ENCODE measurements at places on chromosomes 5 and 9.
A peak's percentile ranks its signal among the peaks of the same experiment; 100 is the strongest.

DNA sequence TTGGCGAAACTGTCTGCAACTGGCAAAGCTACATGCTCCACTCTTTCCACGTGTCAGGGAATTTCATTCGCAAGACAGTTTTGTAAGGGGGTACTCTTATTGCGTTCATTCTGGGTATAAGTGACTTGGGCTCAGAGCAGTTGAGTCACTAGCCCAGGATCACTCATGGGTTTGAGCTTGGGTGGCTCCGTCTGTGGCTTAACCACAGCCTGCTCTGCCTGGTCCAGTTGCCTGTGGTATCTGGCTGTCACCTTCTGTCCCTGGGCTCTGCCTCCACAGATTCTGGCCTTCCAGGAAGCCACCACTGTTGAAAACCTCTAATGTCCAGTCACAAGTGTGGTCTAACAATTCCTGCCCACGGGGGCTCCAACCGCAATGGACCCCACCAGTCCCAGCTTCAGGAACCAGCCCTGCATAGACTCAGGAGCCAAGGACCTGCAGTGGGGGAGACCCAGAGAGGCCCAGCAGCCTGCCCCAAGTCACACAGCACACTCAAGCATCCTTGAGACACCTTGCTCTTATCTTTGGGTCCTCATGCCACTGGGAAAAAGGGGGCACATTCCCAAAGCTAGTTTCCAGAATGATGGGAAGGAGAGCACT lies 10.4 kb downstream of the KIF12 start:
- DNase-seq, result no peak

GRCh38 chr5:126777257-126777974 lies 480 bp downstream of the LMNB1 start:
- peak; percentile 29 for DNase-seq

DNA sequence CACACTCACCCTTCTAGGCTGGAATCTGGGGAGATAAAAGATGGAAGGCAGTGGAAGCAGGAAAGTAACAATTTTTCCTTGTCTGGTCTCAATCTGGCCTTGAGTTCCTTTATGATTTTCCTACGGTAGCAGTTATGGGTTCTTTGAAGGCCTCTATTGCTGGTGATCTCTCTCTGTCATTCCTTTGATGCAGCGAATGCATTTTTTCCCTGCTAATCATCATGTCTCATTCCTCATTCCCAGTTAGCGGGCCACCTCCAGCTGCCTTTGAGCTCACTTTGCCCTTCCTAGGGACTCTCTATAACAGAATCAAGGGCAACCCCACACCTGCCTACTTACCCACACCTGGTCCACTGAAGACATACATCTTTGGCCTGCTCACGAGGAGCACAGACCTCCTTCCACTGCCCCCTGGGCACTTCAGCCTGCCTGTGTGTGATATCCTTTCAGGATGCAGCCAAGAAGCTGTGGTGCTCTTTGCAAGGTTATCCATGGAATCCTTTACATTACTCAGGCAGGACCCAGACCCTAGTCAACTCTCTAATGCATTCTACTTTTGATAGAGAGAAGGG lies 191.7 kb downstream of the DRD1 start:
- DNase-seq, result no peak

- DNase-seq, result no peak
Observed at GRCh38 chr5:25393256-25393655, 748.5 kb upstream of the CDH10 start.

DNA sequence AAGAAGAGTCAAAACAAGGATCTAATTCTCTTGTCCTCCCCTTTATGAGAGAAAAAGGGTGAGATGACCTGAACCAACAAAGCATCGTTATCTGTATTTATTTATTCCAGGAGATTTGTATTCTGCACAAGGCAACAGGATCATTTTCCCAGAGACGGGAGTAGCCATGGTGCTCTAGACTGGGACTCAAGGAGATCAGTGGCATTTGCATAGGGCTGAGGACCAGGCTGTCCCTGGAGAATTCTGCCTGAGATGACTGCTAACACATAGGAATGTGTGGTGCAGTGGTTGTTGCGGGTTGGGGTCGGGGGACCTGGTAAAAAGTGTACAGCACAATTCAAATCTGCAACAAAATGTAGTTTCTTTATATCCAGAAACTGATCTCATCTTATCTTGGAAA lies 22.3 kb upstream of the ZNF474 start:
- DNase-seq, result no peak

DNA sequence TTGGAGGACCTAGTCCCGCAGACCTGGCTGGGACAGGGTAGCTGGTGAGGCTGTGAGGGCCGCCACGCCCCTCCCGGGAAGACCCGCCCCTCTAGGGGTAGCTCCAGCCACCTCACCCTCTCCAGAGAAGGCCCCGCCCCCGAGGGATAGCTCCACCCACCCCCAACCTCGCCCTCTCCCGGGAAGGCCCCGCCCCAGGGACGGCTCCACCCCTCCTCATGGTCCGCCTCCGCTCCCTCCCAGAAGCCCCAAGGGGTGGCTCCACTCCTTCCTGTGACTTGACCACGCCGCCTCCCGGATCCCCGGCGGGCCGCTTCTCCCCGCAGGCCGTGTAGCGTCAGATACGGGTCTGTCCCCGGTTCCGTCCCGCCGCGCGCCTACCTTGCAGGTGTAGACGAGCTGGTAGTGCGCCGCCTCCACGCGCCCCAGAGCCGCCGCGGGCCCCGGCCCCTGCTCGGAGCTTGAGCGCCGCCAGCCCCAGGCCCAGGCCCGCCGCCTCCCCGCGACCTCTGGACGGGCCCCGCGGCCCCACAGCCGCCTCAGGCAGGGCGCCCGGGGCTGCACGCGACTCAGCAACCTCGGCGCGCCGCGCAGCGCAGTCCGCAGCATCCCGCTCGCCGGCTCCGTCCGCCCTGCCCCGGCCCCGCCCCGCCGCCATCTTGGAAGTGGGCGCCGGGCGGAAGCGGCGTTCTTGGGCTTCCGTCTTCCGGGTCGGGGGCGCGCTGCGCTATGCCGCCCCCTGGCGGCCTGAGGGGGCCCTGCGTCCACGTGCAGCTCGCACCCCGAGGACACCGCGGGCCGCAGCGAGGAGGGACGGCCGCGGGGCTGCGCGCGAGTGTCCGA lies at the start of gene DNLZ:
DNLZ (minus strand) TSS at position 639 of the 843 bp plus-strand sequence; CDS start at position 609, 30 bp downstream.
- peak; percentile 97 for DNase-seq

DNA sequence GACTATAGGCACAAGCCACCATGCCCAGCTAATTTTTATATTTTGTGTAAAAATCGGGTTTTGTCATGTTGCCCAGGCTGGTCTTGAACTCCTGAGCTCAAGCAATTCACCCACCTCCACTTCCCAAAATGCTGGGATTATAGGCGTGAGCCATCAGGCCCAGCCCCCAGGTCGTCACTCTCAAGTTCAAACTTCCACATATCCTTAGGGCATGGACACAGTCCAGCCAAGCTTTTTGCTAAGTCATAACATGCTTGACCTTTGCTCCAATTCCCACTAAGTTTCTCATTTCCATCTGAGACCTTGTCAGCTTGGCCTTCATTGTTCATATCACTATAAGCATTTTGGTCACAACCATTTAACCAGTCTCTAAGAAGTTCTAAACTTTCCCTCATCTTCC lies 43.9 kb upstream of the ARAP3 start:
- peak; percentile 29 for DNase-seq

- DNase-seq, result no peak
Observed at GRCh38 chr5:176642675-176643490, 4.4 kb upstream of the TSPAN17 start.

DNA sequence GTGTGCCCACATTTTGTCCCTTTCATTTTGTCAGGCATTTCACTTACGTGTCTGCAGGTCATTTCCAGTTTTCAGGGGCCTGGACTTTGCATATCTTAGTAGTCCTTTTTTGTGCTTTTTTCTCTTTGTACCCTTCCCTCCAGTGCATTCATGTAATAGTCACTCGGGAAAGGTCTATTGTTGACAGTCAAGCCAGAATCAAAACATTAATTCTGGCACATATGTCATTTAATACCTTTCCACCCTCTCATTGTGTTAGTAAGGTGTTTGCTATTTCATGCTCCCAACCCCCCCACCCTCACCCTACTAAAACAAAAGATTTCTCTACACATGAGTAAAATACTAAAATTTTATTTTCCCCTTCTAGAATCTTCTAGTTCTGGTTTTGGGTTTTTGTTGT lies 42.7 kb downstream of the UGCG start:
- no peak for DNase-seq

DNA sequence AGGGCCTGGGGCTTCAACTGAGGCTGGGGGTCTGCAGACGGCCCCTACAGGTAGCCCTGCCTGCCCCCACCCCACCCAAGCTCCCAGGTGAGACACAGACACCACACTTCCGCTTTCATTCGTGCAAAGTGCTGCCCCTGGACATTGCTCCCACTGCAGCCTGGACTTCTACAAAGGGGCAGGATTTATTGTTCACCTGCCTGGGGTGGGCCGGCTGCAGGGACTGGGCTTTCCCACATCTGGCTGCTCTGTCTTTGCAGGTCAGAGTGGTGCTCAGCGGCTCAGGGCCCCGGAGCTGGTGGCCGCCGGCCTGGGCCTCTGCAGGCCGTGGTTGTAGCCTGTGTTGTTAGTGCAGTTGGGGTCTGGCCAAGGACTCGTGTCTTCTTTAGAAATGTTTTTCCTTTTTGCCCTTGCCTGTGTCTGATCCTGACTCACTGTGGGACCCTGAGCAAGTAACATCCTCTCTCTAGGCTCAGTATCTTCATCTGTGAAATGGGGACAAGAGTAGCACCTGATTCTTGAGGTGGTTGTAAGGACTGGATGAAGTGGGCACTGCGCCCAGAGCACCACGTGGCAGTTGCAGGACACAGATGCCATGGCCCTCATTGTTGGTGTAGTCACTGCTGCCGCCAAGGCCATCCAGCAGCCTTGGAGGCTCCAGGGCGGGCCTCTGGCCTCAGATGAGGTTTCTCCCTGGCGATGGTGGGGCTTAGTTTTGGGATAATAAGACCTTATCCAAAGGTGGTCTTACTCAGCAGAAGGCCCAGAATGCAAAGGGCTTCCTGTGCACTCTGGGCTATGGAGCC lies 143.9 kb downstream of the CACNA1B start:
- no peak for DNase-seq

DNA sequence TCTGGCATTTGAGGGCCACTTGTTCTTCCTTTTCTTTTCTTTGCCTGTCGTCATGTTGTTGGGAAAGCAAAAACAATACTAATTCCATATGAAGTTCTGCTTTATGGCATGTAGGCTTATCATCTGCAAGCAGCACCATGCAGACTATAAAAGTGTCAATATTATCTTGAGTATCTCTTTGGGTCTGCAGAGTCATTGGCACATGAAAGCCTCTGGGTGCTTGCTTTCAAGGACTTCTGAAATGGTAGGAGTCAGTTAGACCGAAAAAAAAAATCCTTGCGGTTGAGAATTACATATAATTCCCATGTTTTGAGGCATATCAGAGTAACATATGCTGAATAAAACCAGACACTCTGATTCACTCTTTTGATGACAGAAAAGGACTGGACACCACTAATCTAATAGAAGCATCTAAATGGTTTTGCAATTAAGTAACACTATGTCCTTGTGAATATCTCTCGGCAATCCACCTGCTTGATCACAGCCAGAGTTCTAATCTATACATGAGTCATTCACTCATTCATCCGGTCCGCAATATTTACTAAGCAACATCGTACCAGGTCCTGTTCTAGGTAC lies 44.4 kb downstream of the GNAQ start:
- DNase-seq, result no peak

GRCh38 chr9:17764306-17764705 lies 185.4 kb downstream of the SH3GL2 start:
- DNase-seq, result no peak

GRCh38 chr5:54491326-54491725 lies 26.2 kb upstream of the SNX18 start:
- DNase-seq, result no peak

GRCh38 chr5:156680831-156681230 lies 169.3 kb upstream of the PPP1R2B start:
- DNase-seq, result no peak

GRCh38 chr9:72633966-72634365 lies 112.6 kb downstream of the TMC1 start:
- peak; percentile 26 for DNase-seq

- no peak for DNase-seq
Observed at GRCh38 chr9:78462611-78463010, 165.7 kb downstream of the PSAT1 start.

DNA sequence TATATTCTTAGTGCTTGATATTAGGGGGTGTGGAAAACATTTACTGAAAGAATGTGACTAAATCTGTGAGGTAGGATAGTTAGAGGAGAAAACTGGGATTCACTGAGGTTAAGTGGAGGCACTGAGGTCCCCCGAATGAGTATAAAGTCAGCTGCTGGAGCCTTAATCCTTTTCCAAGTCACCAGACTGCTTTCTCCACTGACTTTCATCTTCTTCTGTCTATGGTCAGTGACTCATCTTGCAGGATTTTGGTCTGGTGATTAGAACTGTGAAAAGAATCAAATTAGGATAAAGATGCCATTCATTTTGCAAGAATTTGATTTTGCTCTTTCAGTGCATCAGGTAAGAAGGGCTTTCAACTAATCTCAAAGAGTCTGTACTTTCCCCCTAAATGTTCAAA lies 89.3 kb upstream of the ALDH1A1 start:
- DNase-seq, result peak; percentile 28

DNA sequence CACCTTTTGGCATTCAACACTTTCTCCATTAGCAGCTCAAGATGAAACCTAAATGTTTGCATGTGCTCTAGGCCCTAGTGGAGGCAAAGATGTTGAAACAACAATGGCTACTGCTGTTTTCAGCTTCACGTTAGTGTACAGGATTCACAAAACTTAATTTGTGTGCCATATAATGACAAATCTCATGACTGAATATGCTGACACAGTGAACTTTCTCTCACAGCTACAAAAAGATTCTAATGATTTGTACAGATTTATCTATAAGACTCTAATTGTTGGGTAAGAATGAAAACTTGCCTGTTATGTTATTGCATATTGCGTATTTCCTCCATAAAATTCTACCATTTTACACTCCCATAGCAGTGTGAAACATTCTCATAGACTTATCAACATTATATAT lies 97.5 kb downstream of the CETN3 start:
- DNase-seq, result no peak

- DNase-seq, result no peak
Observed at GRCh38 chr9:109258481-109259302, 62.2 kb downstream of the EPB41L4B start.

GRCh38 chr5:68379275-68380036 lies 163.9 kb downstream of the PIK3R1 start:
- DNase-seq, result no peak

DNA sequence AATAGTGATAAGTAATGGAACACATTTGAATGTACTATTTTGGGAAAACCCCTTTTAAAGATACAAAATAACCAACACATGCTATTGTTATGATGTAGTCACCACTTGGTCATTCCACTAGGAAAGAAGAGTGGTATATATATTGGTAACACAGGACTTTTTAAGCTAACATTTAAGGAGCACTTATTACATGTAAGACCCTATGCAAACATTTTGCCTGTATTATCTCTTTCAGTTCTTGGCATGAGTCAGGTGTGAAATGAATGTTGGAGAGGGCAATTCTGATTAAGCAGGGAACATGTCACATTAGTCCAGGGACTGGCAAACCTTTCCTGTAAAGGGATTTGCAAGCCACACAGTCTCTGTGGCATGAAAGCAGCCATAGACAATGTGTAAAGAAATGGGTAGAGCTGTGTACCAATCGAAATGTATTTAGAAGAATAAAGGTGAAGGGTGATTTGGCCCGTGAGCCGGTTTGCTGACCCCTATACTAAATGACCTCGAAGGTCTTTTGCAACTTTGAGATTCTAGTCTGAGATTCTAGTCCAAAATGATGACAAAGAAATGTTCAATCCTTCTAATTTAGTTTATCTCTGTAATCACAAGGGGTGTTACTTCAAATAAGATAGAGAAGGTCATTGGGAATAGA lies 15.3 kb downstream of the ABLIM3 start:
- no peak for DNase-seq
